WERI-Rb-1 (cell line): ENCODE measurements at places on chromosomes 2 and 18.

- no peak for DNase-seq
Observed at GRCh38 chr2:52335727-52336126, 1303.8 kb upstream of the NRXN1 start.

DNA sequence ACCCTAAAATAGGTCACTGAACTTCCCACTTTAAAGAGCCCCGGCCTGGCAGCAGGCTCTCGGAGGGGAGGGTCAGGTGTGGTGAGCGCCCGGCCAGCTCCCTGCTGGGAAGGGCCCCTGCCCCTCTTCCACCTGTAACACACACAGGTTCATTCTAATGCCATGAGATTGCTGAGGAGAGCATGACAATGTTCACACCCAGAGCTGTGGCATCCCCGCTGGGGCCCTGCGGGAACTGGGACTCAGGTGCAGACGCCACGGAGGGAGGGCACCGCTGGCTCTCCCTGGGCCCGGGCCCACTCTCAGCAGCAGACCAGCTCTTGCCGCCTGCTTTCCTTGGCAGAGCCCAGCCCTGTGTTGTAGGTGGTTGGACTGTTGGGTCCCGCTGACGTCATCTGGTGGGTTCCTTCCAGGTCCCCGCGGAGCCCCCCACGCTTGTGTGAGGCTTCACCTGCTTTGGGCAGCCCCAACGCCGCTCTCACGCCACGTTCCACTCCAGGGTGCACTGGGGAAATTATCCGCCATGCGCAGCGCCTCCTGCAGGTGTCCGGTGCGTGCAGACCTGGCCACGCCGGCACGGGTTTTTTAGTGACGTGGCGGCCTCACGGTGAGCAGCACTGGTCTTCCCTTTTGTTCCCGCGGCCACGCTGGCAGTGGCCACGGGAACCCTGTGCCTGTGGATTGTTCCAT lies 50.4 kb upstream of the KCNG2 start:
- DNase-seq: peak; percentile 8

DNA sequence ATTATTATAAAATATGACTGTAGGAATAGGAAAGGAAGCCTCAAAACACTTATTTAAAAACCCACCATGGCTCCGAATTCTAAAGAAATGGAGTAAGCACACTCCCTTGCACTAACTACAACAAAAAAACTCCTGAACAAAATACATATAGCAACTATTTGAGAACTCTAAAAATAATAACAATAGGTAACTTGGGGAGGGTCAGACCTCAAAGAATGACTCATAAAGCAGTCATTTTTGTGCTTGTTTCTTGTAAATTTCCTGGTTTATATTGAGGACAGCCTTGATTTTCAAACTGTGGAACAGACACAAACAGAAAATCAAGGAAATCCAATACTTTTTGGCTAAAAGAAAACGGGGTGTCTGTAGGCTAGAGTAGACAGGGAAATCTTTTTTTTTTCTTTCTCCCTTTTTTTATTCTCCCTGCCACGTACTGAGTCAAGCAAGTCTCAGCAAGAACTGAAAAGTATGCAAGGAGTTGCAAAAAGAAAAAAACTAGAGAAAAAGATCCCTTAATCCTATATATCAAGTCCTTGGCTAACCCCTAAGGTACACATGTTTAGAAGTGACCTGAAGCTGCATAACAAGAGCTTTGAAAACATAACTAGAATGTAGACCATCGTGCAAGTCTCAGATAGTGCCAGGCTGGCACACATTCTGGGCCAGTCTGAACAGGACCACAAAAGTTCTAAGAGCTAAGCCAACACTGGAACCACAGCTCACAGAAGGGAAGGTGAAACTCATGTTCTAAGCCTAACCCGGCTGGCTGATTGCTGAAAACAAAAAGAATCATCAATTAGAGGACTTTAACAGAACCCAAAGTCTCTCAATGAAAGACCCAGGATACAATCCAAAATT lies 403.1 kb upstream of the LYPD1 start:
- no peak for DNase-seq

DNA sequence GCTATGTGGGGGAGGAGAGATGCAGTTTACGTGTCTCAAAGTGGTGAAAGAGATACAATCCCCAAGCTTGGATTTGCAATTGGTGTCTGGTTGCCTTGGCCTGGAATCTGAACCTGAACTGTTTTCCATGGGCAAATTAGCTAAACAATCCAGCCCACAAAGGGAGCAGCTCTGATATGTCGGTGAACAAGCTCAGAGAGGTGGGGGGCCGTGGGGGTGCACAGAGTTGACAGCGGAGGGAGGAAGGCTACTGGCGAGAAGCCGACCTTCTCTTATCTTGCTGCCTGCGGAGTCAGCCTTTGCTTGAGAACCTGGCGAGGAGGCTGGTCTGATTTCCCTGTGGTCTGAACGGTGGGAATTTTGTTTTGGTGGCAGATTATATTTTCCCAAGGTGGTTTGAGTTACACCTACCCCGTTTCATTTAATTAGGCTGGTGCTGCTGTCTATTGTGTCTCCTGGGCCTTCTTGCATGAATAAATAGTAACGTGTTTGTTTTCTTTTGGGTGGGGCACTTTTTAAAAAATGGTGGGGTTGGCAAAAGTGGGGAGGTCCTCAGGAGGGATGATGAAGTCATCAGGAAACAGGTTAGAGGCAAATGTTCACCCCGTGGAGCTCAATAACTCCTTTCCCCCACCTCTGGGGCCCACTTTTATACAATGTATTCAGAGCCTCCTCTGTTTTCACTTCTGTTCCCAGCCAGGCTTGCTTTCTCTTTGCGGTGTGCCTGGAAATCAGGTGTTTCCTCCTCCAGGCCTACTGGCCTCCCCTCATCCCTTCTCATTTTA lies 80.9 kb upstream of the IGFBP5 start:
- DNase-seq: no peak

GRCh38 chr2:175161-175786 lies 88.6 kb downstream of the SH3YL1 start:
- DNase-seq: no peak

GRCh38 chr2:38190542-38191218 lies 114.7 kb upstream of the CYP1B1 start:
- no peak for DNase-seq

DNA sequence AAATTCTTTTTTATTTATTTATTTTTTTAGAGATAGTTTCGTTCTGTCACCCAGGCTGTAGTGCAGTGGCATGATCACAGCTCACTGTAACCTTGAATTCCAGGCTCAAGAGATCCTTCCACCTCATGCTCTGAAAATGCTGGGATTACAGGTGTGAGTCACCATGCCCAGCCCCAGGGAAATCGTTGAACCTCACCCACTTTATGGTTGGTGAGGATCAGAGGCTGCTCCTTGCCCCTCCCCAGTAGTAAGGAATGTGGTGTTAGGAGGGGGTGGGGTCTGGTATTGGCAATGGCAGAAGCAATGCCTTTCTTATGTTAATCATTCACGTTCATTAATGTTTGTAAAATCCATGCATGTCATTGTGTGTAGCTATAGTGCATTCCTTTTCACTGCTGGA lies 161.9 kb downstream of the SUCLG1 start:
- DNase-seq: no peak

- no peak for DNase-seq
Observed at GRCh38 chr18:62499263-62499650, 23.6 kb upstream of the ZCCHC2 start.

DNA sequence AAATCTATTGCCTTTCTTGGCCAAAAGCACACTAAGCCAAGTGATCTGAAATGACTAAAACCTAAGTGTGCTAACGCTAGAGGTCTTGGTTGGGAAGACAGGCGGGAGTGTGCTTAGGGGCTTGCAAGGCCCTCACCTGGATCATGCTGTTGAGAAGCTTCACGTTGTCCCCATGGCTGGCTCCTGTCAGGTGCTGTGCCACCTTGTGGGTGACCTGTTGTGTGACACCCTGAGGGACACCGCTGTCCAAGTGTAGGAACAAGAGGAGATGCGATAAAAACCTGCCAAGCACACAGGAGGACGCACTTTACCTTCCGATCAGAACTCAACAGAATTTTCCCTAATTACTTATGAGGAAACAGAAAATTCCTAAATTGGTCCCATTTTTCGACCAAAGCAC lies 50.8 kb downstream of the EPG5 start:
- peak; percentile 44 for DNase-seq

GRCh38 chr2:36569267-36569856 lies 28.6 kb downstream of the FEZ2 start:
- no peak for DNase-seq

- peak; percentile 73 for DNase-seq
Observed at GRCh38 chr2:37982147-37982582, 57.1 kb downstream of the RMDN2 start.

DNA sequence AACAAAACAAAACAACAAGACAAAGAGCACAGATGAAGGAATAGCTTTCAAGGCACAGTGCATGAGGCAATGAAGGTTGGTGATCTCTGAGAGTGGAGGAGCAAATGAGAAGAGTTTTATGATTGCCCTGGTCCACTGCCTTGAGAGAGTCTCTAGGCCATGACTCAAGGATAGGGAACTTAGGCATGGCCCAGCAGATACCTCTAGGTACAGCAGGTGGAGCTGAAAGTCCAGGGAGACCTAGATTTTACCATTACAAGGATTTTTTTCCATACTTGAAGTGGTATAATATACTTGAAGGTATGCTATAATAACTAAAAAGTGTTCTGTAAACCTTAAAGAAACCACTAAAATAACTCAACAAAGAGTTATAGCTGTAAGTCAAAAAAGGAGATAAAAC lies 239.5 kb upstream of the KLHL29 start:
- DNase-seq: no peak

DNA sequence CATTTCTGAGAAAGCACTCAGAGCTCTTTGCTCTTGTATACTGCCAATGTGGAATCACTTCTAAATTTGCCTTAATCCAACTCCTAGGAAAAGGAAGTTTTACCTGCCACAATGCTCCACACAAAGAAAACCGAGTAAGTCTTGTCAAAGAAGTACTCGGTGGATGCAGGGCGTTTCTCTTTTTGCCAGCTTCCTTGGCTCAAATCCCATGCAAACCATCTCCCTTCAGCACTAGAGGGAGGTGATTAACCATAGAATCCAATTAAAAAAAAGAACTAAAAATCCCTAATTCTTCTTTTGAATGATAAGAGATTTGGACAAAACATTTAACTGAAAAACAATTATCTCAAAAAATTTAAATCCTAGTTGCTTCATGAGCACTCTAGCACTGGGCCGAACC lies 129.0 kb downstream of the RPRM start:
- DNase-seq: no peak

DNA sequence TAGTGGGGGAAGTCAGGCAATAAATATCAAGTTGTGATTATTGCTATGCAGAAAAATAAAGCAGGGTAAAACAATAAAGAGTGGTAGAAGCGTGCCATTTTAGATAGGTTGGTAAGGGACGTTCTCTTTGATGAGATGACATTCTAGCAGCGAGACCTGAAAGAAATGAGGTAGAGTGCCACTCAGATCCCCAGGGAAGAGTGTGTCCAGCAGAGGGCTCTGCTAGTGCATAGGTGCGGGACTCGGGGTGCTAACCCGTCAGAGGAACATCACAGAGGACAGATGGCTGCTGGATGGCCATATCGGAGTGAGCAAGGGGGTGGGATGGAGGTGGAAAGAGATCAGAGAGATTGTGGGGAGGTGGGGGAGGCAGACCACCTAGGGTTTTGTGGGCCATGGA lies 16.3 kb upstream of the GTF2A1L start:
- DNase-seq: peak; percentile 91

DNA sequence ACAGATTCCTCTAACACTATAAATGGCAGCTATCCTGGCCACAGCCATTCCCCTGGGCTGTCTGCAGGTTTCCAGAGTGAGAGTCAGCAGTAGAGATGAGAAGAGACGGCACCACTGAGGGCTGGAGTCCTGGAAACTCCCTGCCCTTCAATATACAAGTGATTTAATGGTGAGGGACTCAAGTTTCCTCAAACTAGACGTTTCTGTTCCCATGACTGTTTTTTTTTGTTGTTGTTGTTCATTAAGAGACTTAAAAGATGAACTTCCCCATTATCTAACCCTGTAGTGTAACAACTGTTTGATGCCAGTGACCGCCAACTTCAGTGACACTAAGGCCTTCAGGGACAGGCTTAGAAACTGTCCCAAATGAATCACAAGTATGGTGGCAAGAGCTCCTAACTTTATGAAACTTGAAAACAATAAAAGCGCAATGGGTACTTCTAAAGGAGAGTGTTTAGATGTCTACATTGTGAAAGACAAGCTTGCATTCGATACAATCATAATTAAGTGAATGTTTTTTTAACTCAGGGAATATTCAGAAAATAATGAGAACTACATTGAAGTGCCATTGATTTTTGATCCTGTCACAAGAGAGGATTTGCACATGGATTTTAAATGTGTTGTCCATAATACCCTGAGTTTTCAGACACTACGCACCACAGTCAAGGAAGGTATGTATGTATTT lies 34.0 kb downstream of the IL1R2 start:
- no peak for DNase-seq

GRCh38 chr2:127074358-127074757 lies 32.6 kb downstream of the BIN1 start:
- no peak for DNase-seq

GRCh38 chr18:32724071-32724749 lies 48.6 kb downstream of the KLHL14 start:
- DNase-seq: no peak

DNA sequence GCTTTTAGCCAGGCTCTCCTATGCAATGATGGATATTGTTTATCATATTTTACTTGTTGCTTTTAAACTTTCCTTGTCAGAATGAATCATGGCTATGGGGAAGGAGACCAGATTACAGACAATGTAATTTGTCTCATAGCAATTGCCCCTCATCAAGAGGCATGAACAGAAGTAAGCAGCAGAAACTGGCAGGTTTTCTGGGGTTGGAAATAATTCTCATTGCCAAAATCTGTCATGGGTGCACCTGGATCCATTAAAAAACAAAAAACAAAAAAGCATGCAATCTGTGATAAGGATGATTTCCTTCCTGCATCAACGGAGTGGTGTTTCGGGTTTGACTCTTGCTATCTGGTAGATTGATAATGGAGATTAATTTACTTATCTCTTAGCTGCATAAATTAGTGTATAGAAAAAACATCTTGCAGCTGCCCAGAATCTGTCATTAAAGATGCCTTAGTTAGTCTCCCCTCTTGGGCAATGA lies 419.6 kb downstream of the SOX11 start:
- DNase-seq: no peak

DNA sequence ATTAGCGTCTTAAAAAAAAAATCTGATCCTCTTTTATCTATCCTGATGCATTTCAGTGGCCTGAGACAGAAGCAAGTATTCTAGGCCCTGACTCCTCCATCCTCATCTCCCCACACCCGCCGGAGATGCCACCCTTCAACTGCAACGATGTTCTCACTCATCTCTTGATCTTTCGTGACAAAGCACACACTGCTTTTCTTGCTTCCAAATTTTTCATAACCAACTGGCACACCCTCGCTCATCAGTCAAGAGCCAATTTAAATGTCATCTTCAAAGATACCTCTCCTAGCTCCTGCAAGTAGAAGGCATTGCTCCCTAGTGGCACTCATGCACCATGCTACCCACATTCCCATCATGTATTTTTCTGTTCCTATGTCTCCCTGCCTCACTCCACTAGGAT lies 115.0 kb downstream of the STK39 start:
- DNase-seq: no peak

- DNase-seq: no peak
Observed at GRCh38 chr2:230666885-230667712, 45.5 kb upstream of the CAB39 start.

DNA sequence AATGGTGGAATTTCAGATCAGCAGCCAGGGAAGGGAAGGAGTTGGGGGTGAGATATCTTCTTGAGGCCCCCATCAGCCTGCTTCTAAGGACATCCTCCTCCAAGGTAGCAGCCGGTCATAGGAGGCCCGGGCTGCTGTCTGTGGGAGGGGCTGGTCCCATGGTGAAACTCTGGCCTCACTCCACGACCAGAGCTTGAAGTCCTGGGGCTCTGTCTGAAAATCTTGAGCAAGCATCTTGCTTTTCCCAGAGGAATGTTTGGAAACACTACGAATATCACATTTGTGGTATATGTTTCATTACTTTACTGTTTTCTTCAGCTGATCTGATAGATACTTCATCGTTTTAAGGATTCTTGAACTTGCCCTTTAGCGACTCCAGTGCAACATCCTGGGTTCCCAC lies 103.7 kb downstream of the CTAGE1 start:
- no peak for DNase-seq
